ENCODE measurements at places on chromosomes 1 and 21. TPM values are rescaled to one million over a fixed set of nuclear protein-coding genes. Genes with fewer than 3 reads are reported as not detected.

FAM151A gene
- total RNA-seq = not detected

SLC6A17 gene
- 0.12 TPM for total RNA-seq

PRAMEF25 gene
- not detected for total RNA-seq

EPS15 gene
- total RNA-seq = 37.7 TPM

PIK3R3 gene
- 10.9 TPM for total RNA-seq

CDKN2C gene
- total RNA-seq = 1.0 TPM

WDR64 gene
- total RNA-seq = not detected

OLFML3 gene
- total RNA-seq = 8.6 TPM

PPFIA4 gene
- 0.29 TPM for total RNA-seq

SPRR2A gene
- not detected for total RNA-seq

FOXE3 gene
- not detected for total RNA-seq

A3GALT2 gene
- not detected for total RNA-seq

TSPAN1 gene
- total RNA-seq = 8.9 TPM

CHODL gene
- 0.06 TPM for total RNA-seq

PBX1 gene
- 8.7 TPM for total RNA-seq

SASS6 gene
- total RNA-seq = 1.9 TPM

FMO3 gene
- not detected for total RNA-seq

HUNK gene
- total RNA-seq = not detected

CSRP1 gene
- total RNA-seq = 765 TPM

CHI3L2 gene
- total RNA-seq = not detected

SDC3 gene
- 79.5 TPM for total RNA-seq

RIMS3 gene
- under 0.01 TPM for total RNA-seq

UQCRHL gene
- 0.76 TPM for total RNA-seq

ZNF683 gene
- total RNA-seq = not detected

ST6GALNAC5 gene
- total RNA-seq = 0.29 TPM

OR2T2 gene
- not detected for total RNA-seq

CAPN8 gene
- total RNA-seq = not detected

SHE gene
- 47.3 TPM for total RNA-seq

DIO1 gene
- not detected for total RNA-seq

CD101 gene
- total RNA-seq = 0.06 TPM

PIGR gene
- total RNA-seq = not detected

CRNN gene
- total RNA-seq = not detected

RXRG gene
- total RNA-seq = not detected

MFAP2 gene
- total RNA-seq = 133 TPM

NUAK2 gene
- 17.7 TPM for total RNA-seq

LAMC2 gene
- total RNA-seq = 173 TPM

LMX1A gene
- total RNA-seq = not detected

TTC39A gene
- 7.2 TPM for total RNA-seq

UTS2 gene
- not detected for total RNA-seq

TMPRSS2 gene
- 0.10 TPM for total RNA-seq

HSD3B1 gene
- not detected for total RNA-seq

PRAMEF18 gene
- total RNA-seq = not detected

CR2 gene
- not detected for total RNA-seq

FCGR3A gene
- not detected for total RNA-seq

ATG4C gene
- total RNA-seq = 27.1 TPM

GBP2 gene
- total RNA-seq = 52.7 TPM

MATN1 gene
- not detected for total RNA-seq

TEX38 gene
- total RNA-seq = not detected

FYB2 gene
- total RNA-seq = not detected
